Right renal pelvis (tissue), 4 donors: ENCODE measurements at places on chromosomes 1 and 21.
A peak's percentile ranks its signal among the peaks of the same experiment; 100 is the strongest.

DNA sequence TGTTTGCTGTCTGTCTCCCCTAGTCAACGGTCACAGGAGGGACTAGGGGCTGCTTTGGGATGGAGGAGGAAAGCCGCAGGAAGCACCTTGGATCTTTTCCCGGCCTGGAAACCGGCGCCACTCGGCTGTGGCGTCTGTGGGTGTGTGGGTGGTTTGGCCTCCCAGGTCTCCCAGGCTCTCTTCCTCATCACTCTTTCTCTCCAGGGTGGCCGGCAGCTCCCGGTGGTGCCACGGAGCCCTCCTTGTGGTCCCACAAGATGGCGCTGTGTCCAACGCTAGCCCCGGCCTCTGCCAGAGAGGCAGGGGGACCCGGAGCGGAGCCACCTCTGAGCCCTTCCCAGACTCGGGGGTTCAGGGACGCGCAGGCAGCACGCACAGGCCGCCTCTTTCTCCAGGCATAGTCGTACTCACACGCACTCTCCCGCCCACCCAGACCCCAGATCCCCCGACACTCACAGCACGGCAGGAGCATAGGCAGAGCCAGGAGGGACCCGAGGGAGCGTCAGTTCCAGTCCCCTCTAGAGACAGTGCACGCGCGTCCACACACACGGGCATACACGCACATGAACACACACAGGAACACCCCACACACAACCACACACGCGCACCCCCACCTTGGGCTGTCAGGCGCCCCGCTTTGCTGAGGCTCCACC lies 31.2 kb downstream of the CDCP2 start:
- DNase-seq, result peak; percentile 81

GRCh38 chr21:45918835-45919447 lies 62.6 kb upstream of the COL6A1 start:
- DNase-seq, result no peak

DNA sequence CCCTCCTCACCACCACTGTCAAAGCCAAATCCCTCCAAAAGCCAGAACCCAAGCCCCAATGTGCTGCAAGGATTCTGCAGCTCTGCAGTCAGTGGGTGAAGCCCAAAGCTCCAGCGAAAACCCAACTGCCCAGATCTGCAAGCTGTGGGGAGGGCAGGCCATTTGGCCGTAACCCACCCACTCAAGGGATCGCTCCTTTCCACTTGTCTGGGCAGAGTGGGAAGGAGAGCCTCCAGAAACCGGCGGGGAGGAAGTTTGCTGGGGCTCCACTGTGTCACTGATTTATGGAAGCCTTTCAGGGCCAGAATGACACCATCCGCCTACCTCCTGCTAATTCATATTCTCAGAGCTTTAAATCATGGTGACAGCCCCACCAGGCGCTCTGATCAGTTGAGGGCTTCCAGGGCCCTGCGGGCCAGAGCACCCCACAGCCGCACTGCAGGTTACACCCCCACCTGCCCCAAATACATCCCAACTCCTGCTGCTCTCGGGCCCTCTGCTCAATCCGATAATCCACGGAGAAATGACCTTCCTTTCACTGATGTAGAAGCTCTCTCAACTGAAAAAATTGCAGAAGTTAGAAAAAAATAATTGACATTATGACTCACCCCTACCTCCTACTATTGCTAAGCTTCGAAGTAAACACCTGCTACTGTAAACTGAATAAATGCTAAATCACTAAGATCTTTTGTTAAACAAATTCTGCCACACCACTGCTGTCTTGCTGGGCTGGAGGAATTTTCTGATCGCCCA lies 40.6 kb upstream of the RAB4A start:
- DNase-seq, result no peak

- no peak for DNase-seq
Measured at GRCh38 chr1:174964972-174965361, 34.8 kb upstream of the CACYBP start.

DNA sequence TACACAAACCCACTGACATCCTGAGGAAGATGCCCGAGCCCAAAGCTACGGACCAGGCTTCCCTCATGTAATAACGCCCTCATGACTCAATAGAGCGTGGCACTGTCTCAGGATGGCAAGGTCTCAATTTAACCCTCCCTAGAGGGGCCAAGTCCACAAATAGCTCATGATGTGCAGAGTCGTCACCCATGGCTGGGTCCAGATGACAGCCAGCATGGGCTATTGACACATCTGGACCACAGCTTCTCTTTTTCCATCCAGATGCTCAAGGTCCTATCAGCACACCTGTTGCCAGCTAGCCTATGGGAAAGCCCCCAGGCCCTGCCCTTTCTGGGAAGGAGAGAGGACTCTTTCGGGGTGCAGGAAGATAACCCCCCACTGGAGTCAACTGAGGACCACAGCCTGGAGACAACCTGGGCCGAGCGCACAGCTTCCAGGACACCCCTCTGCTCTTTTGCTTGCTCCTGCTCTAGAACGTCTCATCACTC lies 2.8 kb downstream of the LAPTM5 start:
- no peak for DNase-seq

- no peak for DNase-seq
Measured at GRCh38 chr1:145788580-145788979, 35.3 kb downstream of the RNF115 start.

DNA sequence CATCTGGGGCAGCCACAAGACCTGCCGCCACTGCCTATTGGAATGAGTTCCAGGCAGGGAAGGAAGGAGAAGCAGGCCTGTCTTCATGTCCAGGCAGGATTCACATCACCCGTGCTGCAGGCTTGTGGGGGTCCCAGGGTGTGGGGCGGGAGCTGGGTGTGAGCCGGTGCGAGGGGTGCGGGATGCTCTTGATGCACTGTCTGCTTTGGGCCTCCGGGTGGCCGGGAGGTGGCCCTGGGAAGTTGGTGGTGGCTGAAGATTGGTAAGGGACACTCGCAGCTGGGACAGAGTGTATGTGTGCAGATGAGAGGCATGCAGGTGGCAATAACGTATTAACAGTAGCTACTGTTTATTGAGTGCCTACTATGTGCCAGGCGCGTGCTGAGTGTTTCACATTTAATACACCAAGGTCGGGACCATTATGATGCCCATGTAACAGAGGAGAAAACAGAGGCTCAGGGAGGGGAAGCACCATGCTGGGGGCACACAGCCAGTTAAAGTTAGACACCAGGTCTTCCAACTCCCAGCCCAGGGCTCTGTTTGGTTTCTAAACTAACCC lies 3.3 kb downstream of the CROCC start:
- DNase-seq, result no peak
